Myocyte (in vitro differentiated cells): ENCODE measurements at places on chromosomes 3 and 15.

DNA sequence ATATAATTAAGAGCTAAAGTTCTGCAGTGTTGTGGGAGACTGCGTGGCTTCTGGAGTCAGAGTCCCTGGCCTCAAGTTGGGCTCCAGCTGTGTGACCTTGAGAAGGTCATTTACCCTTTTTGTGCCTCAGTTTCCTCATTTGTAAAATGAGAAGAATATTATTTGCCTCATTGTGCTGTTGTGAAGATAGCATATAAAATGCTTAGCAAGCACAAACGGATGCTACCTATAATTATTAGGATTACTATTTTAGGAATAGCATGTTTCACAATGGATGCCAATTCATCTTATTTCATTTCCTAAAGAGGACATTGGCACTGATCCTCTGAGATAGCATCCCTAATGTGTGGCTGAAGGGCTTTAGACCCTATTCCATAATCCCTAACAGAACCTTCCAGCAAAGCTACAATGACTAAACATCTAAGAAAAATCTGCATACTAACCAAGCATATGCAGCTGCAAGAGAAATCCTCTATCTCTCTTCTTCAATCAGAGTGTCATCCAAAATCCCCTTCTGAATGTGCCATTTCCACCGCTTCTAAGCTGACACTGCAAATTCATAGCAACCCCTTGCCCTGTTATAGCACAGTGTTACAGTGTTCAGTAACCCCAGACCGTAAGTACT, 148.3 kb downstream of the RBMS3 start:
- no peak for DNase-seq

DNA sequence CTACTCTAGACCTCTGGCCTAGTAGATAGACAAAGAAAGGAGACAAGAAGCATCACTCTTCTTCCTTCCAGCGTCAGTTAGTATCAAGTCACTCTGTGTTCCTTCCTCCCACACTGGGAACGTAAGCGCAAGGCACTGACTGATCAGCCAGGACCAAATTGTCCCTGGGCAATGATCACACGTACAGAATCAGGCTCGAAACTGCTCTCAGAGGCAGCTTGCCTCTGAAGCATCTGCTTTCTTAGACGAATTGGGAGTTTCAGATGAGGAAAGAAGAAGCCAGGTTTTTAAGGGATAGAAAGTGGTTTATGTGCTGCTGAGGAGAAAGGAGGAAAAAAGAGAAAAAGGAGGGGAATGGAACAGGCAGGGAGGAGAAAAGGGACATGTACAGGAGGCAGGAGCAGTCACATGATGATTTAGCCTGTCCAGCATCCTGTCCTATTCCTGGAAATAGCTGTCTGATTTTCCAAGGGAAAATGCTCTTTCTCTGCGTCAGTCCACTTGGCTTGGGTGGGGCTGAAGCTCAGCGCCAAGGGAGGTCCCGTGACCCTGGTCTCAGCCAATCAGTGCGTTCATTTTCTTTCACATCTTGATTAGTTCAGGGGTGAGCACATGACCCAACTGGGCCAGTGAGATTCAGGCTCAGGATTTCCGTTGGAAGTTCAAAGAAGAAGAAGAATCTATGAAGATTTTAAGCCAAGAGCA, 102.0 kb upstream of the PRICKLE2 start:
- DNase-seq: no peak

DNA sequence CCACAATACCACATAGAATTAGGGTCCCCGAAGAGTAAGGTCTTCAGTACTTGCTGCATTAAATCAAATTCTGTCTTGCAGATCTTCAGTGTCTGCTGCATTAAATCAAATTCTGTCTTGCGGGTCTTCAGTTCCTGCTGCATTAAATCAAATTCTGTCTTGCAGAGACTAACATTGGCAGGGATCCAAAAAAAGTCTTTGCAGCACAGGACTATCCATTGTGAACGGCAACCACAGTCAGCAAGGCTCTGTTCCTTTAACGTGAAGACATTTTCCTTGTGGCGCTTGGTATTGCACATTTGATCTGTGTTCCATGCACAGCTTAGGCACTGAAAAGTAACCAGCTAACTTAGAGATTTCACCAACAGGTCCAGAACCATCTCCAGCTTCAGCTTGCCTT, 46.8 kb upstream of the POMGNT2 start:
- DNase-seq: no peak

DNA sequence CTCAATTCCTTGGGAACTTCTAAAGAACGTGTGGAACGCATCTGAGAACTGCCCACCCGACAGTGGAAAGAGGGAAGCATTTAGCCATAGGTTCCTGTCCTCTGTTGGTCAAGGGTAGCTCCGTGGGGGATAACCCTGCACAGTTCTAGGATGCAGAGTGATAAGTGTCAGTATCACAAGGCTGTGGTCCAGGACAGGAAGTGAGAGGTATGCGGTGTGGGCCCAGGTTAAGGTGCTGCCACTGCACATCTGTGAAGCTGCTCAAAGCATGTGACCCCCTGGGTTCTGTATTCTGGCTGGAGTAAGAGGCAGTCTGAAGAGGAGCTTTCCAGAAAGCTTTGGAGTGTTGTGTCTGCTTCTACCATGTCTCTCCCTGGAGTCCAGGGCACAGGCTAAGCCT, 51.7 kb upstream of the HES1 start:
- DNase-seq: no peak

DNA sequence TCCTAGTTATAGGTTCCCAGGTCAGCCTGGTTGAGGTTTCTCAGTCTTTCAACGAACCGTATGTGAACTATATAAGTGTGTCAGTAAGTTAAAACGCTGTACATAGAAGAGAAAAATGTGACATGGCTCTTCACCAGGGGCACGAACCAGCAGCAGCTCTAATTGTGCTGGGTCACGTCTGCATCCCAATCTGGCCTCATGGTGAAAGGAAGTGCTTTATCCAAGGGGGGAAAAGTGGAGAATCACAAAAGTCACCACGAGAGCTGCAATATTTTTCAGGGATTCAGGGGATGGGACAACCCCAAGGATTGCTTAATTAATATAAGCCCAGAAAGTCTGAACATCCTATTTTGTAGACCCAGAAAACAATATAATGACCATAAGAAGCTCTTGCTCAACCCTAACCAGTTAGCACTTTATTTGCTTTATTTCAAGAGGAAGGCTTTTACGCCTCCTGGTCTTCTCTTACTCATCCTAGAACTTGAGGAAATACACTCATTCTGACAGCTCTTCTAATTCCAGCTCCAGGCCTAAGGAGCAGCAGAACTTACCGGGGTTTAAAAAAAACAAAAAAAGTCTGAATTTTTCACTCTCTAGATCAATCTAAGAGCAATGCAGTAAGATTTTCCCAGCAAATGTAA, 16.5 kb downstream of the ANXA2 start:
- no peak for DNase-seq

- DNase-seq: peak; percentile 50
These were observed 4.8 kb upstream of the FSIP1 start for GRCh38 chr15:39787479-39787878.

GRCh38 chr3:66477856-66478255, 23.0 kb downstream of the LRIG1 start:
- no peak for DNase-seq

DNA sequence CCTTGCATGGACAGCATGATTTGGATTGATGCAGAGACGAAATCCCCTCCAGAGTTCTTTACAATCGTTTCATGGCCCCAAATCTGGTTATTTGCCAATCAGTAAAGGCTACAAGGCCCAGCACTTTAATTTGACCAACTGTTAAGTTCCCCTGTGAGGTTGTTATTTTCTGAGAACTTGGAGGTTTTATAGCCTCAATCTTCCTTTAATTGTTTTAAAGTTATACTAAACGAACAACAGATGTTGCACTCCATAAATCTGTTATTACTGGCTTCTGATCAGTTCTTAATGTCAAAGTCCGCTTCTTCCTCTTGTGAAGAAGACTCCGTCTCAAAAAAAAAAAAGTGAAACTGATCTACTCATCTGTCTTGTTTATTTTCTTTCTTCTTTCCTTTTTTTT, 30.8 kb downstream of the LARP6 start:
- DNase-seq: no peak

DNA sequence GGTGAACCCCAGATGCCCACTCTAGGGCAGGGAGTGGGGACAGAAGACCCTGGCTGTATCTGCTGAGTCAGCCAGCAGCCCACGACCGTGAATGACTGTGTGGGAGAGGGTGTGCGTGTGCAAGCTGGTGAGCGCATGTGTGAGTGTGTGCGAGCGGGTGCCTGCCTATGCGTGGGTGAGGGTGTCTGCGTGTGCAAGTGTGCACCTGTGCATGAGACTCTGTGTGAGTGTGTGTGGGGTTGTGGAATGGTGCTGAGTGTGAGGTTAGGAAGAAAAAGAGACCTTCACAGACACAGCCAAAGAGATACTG, 149.2 kb downstream of the RAB11A start:
- DNase-seq: no peak

- no peak for DNase-seq
These were observed 63.5 kb downstream of the KAT2B start for GRCh38 chr3:20103731-20104130.

- peak; percentile 45 for DNase-seq
These were observed 125.1 kb downstream of the SHQ1 start for GRCh38 chr3:72722930-72723726.

DNA sequence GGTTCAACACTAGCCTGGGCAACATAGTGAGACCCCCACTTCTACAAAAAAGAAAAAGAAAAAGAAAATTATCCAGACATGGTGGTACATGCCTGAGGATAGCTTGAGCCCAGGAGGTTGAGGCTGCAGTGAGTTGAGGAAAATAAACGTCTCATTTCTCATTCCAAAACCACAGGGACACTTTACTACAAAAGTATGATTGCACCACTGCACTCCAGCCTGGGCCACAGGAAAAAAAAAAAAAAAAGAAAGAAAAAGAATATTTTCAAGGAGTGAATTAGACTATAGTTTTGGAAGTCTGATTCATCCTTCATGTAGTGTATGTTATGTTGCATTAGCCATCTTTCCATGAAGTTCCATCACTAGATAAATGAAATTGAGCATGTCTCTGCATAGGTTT, 149.5 kb upstream of the THBS1 start:
- DNase-seq: no peak

DNA sequence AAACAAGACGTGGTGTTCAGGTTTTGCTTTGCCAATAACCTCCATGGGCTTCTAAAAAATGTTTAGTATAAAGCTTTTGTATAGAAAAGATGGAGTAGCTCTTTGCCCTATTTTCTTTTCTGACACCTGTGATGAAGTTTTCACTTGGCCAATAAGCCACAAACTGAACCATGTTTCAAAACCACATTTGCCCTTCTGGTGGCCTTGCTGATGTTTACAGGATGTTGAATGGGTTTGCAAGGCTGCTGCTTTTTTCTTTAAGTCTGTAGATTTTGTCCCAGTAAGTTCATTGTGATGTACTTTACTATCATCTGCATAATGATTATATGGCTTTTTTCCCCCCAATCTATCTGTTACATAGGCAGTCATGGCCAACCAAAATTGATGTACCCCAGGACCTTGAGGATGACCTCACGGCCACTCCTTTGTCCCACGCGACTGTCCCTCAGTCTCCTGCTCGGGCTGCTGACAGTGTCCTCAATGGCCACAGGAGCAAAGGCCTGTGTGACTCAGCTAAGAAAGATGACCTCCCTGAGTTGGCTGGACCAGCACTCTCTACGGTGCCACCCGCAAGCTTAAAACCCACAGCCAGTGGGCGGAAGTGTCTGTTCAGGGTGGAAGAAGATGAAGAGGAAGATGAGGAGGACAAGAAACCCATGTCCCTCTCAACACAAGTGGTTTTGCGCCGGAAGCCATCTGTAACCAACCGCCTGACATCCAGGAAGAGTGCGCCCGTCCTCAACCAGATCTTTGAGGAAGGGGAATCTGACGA, 60.8 kb downstream of the SNRK start:
- DNase-seq: peak; percentile 22

GRCh38 chr3:154273381-154273780, 50.9 kb downstream of the DHX36 start:
- no peak for DNase-seq

DNA sequence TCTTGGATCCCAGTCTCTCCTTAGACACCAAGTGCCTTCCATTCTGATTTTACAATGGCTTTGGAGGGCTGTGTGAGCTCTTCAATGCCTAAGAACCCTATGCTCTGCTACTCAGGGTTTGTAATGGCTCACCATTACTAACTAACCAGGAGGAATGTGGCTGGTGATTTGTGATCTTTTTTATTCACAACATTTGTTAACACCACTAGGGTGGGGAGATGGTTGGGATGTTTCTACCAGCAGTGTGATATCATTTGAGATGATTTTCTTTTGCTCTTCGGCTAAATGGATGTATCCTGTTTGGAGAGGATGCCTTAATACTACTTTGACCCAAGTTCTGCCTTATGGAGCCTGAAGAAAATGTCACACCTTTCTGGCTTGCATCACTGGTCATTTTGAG, 226.9 kb downstream of the MFSD1 start:
- peak; percentile 68 for DNase-seq

- peak; percentile 19 for DNase-seq
These were observed 789.8 kb downstream of the ROBO1 start for GRCh38 chr3:78978037-78978436.

- DNase-seq: no peak
These were observed 4.0 kb downstream of the SOX2 start for GRCh38 chr3:181715571-181716340.

- DNase-seq: peak; percentile 86
These were observed 53.3 kb downstream of the GJD2 start for GRCh38 chr15:34701536-34701935.

DNA sequence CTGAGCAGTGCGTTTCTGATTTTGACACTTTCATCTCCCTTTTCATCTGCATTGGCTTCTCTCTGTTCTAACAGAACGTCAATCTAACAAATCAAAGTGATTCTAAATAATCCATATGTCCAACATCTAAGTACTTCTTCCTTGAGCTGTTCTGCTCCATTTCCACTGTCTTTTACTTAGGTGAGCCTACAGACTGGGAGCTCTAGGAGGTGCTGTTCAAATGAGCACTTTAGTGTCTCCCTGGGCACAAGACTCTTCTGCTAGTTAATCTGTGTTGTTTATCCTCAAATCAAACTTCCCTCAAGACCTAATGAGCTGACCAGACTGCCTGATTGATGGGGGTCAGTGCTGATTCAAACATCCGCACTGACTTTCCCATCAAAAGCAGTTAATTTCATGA, 408.1 kb downstream of the WDR72 start:
- DNase-seq: no peak
